ENCODE measurements at places on chromosomes 2 and 18.

DNA sequence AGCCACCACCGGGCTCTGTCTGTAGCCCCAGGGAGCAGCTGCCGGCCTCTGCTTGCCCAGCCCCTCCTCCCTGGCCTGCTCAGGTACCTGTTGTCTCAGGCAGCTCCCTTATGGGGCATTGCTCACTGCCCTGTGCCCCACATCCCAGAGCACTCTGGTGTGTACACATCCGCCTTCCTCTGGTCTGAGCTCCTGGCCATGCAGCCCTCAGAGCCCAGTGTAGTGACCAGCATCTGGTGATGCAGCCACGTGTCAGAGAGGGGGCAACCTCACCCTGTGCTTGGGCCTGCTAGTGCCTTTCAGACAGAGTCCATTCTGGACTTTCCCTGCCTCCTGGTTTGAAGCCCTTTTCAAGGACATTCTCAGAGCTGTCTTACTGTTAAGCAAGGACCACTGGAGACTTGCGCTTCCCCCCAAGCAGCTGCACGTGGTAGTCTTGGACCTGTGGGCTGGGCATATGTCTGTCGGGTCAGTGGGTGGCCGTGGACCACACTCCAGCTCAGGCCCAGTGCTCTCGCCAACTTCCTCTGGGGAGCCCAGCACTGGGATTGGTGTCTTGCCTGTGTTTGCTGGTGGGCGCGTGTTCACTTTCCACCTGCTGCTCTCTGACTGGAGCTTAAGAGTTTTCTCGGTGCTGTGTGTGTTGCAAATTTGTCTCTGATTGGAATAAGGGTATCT, 30.7 kb downstream of the DGKD start:
- DNase-seq, result peak; percentile 26

DNA sequence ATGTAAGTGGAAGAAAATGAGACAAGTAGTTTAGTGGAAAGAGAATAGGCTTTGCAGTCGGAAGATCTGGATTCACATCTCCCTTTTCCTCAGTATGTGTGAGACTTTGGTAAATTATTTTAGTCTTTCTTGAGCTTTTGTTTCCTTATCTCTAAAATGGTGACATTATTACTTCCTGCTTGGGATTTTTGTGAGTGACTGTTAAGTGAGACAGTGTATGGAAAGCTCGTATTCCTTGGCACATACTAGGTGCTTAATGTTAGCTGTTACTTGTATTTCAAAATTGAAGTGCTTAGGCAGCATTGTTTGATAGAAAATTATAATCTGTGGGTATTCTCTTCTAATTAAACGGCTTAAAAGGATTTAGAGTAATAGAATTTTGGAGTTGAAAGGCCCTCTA, 2.0 kb downstream of the ZNF638 start:
- no peak for DNase-seq

GRCh38 chr2:231308219-231308618, 87.3 kb upstream of the B3GNT7 start:
- no peak for DNase-seq

DNA sequence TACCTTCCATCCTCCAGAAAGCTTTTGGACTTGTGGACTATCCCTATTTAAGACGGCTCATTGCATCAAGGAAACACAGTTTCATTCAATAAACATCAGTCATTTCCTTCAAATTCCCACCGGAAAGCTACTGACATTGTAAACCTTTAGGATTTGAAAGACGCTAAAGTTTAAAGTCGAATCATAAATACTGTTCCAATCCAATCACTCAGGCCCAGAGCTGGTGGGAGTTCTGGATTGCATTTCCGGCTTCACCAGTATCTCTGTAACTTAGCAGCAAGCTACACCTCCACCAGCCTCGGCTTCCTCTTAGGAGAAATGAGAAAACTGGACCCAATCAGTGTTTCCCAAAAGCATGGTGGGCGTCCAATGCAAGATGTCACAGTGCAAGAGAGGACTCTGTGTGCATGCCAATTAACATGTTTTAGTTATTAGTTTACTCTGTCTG, 1.6 kb downstream of the WDFY1 start:
- no peak for DNase-seq

DNA sequence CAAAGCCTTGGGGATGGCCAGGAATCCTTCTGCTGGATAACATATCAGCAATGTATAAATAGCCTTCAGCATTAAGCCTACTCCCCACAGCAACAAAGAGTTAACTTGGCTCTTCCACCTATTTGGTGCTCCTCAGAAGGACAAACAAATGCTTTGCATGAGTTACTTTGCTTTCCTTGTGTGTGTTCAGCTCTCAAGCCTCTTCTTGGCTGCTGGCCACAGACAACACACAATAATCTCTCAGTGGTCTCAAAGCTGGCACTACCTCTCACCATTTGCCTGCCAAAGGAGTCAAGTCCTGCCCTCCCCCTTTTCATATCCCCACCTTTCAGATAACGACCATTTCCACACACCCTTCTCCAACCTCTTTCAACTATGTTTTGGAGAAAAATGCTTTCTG, 17.5 kb downstream of the FTCDNL1 start:
- DNase-seq, result no peak

DNA sequence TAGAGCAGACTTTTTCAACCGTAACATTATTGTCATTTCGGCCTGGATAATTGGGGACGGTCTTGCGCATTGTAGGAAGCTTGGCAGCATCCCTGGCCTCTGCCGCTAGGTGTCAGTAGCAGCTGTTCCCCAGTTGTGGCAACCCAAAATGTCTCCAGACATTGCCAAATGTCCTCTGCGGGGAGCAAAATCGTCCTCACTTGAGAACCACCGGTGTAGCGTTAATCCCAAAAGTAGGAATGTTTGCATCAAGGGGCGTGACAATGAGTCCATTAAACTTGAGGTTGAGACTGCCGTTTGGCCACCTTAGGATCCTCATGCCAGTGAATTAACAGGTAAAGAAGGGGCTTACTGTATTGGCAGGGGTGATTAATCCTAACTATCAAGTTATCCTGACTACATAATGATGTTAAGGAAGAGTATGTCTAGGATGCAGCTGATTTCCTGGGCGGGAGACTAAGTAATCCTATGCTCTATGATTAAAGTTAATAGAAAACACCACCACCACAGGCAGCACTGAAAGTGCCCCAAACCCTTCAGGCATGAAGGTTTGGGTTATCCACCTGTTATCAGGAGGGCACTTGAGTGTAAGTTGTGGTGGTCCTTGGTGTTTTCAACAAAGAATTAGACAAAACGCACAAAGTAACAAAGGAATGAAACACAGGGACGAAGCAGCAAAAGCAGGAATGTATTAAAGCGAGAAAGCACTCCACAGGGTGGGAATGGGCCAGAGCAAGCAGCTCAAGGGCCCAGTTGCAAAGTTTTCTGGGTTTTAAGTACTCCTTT, 4.9 kb upstream of the ZC3H8 start:
- peak; percentile 85 for DNase-seq

Measured in common myeloid progenitor, CD34-positive (primary cell).